Substantia nigra (tissue), 51 donors: ENCODE measurements at places on chromosomes 6 and 20.

DNA sequence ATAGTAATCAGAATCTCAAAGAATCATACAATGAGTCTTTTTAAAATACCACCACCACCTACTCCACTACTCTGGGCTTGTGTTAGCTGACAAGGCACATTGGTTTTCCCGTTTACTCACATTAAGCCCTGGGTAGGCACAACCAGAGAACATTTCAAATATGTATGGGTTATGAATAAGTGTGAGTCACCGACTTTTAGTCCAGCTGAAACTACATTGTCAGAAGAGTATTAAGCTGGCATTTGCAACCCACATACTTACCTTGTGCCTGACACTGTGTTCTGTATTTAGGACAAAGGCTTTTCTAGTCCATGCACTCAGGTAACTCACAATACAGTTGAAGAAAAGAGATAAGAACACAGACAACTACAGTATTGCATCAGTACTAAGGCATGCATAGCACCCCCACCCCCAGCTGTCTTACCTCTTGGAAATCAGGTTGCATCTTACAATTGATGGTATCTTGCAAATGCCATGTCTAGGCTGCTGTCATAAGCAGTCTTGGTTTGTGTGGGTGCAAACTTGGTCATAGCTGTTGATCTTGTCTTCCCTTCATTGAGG, 40.3 kb upstream of the AHI1 start:
- no peak for DNase-seq

DNA sequence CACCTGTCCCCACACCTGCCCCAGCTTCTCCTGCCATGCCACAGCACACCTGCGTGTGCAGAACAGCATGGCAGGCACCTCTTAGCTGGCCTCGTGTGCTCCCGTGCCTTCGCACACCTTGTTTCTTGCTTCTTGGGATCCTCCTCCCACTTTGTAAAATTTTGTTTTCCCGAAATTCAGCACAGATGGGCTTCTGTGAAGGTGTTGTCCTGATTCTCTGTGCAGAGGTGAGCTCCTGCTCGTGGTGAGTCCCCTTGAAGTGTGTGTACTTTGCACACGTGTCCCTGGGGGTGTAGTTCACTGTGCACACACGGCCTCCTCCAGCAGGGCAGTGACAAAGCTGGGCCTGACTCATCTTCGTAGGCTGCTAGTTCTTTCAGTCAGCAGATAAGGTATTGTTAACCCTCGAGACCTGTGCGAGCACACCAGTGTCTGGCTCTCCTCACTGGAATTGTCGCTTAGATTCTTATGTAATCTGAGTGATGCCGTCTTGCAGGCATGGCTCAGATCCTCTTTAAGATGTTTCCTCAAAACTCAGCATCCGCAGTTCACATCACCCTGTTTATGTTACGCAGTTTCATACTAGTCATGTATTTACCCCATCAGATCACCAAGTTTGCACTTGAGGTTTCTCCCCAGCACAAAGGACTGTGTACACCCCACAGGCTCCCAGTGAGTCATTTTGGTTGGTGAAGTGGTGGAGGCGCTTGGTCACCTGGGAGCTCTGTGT, 77.7 kb downstream of the CDYL start:
- DNase-seq, result no peak

DNA sequence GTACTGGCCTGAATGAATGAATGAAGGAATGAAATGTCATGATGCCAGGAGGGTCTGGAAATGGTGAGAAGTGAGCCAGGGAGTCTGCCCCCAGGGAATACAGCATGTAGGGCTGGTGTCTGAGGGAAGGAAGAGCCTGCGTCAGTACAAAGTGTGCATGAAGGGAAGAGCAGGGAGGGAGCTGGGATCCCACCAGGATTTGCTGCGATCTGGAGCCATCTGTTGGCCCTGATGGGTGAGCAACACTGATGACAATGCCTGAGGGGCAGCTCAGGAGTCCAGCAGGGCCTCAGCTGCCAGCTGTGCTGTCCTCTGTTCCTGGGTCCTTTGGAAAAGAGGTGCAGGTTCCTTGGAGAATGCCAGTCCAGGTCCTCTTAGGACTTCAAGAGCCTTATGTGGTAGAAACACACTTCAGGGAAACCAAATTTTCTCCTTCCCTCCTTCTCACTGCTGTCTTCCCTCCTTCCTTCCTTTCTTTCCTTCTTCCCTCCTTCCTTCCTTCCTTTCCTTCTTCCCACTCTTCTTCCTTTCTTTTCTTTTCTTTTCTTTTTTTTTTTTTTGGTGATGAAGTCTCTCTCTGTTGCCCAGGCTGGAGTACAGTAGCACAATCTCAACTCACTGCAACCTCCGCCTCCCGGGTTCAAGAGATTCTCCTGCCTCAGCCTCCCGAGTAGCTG, 11.5 kb downstream of the BPI start:
- DNase-seq, result peak; percentile 21

- DNase-seq, result no peak
Measured at GRCh38 chr20:52483382-52483781, 291.8 kb upstream of the ZFP64 start.

DNA sequence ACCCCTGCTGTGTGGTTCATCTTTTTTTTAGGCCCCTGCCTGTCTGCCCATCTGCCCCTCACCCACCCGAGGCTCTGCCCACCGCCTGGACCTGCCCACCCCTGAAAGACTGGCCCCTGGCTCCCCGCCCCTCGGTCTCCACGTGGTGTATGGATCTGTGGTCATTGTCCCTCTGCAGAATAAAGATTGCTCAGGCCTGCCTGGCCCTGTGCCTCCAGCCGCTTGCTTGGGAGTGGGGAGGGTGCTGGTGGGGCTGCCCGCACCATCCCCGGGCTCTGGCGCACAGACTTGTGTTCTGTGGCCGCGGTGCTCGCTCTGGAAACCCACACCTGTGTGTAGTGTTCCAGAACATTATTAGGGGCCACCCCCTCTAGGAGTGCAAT, 1.6 kb downstream of the MAP1LC3A start:
- DNase-seq, result peak; percentile 62

DNA sequence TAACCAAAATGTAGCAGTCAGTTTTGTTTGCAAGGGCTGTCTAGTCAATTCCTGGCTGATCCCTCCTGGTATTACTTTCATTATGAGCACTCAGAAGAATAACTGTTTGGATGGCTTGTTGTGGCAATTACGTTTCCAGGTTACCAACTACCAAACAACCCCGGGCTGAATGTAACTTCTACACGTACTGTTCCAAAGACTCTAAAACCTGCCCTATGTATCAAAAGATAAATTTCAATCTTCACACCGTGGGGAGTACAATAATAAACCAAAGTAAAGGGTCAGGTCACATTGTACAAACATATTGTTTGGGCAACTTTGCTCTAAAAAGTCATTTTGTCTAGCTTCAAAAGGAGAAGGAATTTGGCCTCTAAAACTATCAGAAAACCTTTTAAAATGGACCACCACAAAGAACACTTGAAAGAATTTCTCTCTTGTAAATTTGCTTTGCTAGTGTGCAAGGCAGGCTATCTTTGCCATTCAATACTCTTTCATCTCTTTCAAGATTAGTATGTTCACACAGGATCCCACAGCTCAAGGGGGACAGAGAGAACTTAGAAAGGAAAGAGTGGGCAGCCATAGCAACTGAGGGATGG, 27.6 kb downstream of the DCDC2 start:
- DNase-seq, result no peak

DNA sequence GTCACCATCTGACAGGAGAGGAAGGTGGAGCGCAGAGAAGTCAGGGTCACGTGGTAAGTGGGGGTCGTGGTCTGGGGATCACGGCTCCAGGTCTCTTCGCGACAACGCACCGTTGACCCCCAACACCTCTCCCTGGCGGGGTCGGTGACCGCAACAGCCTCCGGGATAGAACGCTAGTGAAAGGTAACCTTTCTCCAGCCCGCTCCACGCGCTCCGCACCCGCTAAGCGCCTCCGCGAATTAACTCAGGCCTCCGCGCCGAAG, 600 bp upstream of the SYNJ2 start:
- no peak for DNase-seq

- no peak for DNase-seq
Measured at GRCh38 chr6:11700118-11700718, 78.4 kb downstream of the ADTRP start.

DNA sequence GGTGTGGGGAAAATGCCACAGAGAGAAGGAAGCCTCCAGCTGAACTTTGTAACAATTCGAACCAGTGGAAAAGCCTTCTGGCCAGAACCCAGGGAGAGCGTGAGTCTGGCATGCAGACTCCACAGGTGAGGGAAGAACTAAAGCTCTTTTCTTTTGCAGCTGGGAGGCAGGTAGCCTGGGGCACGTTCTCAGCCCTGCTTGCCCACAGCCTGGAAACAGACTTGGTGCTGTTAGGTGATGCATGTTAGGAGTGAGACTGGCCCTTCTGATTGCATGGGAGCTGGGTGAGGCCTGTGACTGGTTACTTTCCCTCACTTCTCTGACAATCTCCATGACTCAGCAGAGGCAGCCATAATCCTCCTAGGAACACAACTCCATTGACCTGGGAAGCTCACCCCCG, 34.2 kb downstream of the PROKR2 start:
- no peak for DNase-seq

DNA sequence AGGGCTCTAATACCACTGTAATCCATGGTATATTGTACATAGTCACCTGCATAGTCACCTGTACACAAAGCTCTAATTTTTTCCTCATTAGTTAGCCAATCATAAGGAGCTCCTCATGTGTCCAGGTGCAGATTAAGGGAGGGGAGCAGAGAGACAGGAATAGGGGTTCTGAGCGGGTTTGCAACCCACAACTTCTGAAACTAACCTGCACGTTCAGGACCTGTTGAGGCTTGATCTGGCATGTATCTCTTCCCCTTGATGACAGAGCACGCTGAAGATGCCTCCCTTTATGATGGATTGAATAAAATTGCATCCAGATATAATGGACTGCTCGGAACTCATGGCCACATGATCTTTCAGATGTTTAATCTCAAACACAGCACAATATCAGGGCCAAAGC, 179.4 kb upstream of the PRND start:
- no peak for DNase-seq

GRCh38 chr6:14799928-14800327, 445.9 kb upstream of the JARID2 start:
- peak; percentile 66 for DNase-seq

GRCh38 chr6:12760226-12760625, 43.7 kb downstream of the PHACTR1 start:
- no peak for DNase-seq

DNA sequence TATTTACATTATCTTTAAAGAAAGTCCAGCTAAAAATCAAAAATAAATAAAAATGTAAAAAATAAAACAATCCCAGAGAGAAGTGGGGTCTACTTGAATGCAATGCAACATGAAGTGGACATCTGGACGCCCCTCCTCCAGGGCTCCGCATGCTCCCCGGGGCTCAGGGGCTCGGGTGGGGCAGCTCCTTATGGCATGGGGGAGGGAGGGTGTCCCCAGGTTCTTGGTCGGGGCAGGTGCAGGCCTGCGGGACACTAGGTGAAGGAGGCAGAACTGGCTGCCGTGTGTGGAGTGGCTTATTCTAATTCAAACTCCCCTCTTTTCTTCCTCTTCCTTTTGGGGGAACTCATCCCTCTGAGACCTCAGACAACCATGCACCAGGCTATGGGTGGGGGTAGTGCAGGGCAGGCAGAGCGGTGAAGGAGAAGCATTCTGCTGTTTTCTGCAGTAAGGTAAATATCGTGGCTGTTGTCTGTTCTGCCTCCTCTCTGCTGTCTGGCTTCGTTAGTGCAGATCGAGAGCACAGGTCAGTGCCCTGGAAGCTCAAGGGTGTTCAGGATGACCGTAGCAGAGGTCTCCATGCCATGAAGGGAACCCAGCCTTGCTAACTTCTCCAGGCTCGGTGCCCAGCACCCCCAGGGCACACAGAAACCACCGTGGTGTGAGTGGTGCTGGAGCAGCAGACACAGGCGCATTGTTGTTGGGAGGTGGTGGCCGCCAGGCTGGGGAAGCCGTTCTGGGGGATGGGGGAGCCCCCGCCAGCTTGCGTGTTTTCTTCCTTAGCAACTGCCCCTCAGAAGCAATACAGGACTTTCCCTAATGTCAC, 82.6 kb downstream of the TTLL2 start:
- no peak for DNase-seq

DNA sequence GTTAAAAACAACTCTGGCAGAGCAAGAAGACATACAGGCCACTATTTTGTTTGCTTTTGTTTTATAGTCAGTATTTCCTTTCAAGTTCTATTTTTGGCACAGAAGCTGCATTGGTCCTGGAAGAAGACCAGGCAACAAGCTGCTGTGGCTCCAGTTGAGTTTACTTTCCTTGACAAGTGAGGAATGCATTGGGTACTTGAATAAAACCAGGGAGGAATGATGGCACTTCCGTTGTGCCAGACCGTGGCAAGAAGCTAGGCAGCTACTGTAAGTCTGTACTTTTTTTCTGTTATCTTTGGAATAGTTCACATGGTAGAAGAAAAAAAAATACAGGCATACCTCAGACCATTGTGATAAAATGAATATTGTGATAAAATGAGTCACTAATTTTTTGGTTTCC, 66.3 kb downstream of the NCOA3 start:
- no peak for DNase-seq

GRCh38 chr20:44209686-44210405, 725 bp downstream of the OSER1 start:
- peak; percentile 52 for DNase-seq

DNA sequence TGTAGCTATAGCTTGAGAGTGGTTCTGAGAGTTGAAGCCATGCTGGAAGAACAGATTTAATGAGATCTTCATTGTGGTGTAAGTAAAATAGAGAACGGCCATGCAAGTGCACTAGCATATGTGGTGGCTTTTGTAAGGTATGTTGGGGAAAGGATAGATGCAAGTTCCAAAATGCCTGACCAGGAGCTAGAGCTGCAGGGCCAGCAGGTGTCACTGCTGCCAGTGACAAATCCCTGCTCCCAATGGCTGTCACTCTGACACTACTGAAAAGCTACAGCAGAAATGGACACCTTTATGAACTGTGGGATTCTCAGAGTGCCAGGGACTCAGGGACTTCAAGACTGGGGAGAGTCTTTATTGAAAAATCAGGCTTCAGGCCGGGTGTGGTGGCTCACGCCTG, 23.1 kb upstream of the VIP start:
- no peak for DNase-seq

DNA sequence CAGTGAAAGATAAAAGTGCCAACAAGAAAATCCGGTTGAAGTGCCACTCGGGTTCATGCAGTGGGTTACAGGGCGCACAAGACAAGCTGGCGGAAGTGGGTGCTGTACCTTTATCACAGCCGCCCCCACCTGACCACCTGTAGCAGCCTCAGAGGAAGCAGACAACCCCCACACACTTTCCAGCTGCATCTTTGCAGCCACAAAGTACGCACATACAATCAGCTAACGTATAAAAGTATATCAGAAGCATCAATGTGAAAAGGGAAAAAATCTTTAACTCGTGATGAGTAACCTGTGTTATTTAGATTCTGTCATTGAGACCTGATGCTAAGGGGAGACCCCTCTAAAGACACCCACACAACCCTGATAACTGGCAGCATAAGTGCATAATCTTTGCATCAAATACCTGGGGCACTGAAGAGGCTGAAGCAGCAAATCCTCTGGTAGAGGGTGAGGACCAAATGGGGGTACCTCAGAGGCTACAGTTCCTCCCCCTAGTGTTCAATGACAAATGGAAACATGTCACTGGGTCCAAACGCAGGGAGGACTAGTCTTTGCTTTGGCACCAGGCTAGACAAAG, 22.1 kb downstream of the BACH2 start:
- no peak for DNase-seq
